ENCODE measurements at places on chromosomes 3 and 15.

GRCh38 chr3:77271306-77271705 is 231.4 kb downstream of the ROBO2 start:
- no peak for DNase-seq

- no peak for DNase-seq
Observed at GRCh38 chr3:162538491-162538890, 1041.9 kb downstream of the OTOL1 start.

DNA sequence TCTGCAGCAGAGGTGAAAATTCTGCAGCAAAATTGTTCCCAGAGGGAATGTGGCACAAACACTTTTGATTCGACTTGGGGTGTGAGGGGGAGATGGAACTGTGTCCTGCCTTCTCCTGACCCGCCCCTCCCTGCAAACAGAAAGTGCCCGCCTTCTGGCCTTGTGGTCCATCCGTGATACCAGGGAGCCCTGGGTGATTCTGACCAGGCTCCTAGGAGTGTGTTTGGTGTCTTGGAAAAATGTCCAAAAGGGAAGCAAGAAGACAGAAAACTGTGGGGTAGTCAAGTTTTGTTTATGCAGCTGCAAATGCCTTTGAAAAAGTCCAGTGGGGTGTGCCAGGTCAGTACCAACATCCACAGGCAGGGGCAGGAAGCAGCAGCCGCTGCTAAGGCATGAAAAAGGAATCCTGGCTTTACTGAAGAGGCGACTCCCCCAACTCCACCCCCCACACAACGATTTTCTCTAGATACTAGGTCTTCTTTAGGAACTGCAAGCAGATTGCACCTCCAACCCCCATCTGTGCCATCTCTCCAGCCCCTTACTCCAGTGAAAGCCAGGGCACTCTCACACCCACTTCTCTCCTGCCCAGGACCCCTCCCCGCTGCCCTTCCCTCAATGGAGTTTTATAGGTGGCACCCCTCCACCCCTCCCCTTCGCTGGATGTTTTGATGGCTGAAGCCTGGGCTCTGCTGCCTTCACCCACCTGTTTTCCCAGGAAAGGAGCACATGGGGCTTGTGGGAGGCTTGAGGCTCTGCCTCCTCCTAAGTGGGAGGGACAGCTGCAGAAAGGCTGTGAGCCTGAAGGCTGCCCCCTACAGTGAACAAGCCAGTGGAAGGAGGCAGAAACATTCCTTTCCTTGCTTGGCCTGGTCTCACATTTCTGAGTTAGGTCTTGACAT is 82.4 kb upstream of the HERC1 start:
- DNase-seq, result no peak

GRCh38 chr3:179244878-179245277 is 6.0 kb downstream of the KCNMB3 start:
- DNase-seq, result no peak

GRCh38 chr15:34243226-34243625 is 18.4 kb downstream of the EMC4 start:
- DNase-seq, result no peak

DNA sequence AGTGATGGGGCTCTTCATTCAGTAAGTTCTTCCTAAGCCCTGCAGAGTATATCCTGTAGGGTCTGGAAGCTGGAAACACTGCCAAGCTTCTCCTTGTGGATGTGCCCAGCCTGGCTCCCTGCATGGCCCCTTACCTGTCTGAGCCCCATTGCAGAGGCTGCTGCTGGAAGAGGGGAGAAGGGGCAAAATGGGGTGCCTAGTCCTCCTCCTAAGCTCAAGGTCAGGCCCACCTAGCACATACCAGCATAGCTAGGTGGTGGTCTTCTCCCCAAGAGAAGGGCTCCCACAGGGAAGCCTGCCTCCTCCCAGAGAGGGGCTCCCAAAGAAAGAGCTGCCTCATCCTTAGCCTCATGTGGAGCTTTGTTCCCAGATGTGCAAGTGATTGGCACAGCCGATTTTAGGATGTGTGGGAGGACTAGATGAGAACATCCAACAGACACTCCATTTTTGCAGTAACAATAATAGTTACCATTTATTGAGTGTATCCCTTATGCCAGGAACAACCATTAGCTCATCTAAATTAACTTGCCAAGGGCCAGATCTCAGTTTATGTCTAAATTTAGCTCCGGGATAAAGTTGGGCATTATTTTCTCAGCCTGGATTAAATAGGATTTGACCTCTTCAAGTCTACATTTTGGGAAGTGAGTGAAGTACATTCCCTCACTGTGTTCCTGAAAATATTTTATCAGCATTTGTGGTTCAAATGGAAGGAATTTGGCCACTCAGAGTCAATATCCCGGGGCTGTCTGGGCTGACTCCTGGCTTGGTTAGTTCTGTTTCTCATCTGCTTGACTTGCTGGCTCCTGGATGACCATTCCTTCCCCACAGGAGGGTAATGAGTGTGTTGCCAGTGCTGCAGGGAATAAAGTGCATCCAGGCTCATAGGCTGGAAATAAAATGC is 291.1 kb upstream of the ROPN1 start:
- no peak for DNase-seq

GRCh38 chr3:31903686-31904431 is 77.2 kb downstream of the OSBPL10 start:
- no peak for DNase-seq

- no peak for DNase-seq
Observed at GRCh38 chr3:25438791-25439555, 10.9 kb downstream of the RARB start.

DNA sequence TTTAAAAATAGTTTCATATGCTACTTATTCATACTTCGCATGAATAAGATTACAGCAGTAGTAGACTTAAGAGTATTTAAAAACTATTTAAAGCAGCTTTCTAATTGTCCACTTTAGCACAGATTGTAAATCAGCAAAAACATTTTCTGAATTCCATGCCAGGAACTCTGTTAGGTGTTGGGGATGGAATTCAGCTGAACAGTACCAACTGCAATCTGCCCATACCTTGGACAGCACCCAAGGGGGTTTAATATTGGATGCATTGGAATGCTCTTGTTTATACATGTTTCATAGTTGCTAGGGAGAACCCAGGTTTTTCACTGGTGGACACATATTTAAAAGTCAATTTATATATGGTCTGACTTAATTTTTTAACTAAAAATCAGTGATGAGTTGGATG is 74.8 kb downstream of the PPM1L start:
- DNase-seq, result no peak

DNA sequence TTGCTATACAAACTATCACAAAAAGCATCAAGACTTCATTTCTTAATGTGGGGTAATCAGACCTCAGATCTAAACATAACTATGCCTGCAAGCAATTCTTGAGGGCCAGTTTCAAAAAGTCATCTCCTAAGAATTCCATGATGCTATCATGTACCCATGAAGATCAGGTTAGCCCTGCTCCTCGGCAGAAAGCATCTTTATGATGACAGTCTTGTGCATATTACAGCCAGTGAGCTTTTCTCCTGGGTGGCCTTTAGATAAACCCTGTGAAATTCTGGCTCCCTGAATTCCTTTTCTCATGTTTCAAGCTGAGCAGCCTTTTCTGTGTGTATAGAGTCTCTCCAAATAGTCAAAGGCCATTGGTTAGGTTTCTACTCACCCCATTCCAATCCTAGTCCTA is 201.9 kb upstream of the MCTP2 start:
- no peak for DNase-seq

DNA sequence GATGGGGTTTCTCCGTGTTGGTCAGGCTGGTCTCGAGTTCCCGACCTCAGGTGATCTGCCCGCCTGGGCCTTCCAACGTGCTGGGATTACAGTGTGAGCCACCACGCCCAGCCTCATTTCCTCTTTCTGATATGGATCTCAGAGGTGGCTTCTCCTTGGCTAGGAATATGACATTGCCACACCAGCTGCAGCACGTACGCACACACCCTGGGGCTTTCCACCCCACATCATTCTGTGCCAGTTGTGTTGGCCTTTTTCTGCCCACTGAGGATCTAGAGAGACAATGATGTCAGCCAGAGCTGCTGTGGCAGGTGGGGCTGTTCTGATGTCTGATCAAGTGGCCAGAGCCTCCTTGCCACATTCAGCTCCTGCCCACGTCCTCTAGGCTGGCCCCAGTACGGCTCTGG is 29.0 kb downstream of the TMEM45A start:
- no peak for DNase-seq

DNA sequence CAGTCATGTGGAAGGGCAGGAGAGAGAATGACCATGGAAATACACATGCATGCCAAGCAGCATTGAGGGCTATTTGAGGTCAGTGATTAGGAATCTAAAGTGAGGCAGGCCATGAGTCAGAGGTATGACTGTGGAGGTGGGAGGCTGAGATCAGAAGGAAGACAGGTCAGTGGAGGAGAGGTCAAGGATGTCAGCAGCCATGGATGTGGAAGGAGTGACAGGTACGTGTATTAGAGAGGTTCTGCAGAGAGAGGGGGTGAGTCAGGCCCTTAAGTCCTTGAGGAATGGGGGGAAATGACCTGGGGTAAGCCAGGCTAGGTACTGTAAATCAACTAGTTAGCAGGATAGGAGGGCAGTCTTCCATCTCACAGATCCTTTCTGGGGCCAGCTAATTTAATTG is 166.6 kb downstream of the ANO10 start:
- no peak for DNase-seq

- DNase-seq, result no peak
Observed at GRCh38 chr3:109346770-109347295, 9.5 kb upstream of the DPPA4 start.

DNA sequence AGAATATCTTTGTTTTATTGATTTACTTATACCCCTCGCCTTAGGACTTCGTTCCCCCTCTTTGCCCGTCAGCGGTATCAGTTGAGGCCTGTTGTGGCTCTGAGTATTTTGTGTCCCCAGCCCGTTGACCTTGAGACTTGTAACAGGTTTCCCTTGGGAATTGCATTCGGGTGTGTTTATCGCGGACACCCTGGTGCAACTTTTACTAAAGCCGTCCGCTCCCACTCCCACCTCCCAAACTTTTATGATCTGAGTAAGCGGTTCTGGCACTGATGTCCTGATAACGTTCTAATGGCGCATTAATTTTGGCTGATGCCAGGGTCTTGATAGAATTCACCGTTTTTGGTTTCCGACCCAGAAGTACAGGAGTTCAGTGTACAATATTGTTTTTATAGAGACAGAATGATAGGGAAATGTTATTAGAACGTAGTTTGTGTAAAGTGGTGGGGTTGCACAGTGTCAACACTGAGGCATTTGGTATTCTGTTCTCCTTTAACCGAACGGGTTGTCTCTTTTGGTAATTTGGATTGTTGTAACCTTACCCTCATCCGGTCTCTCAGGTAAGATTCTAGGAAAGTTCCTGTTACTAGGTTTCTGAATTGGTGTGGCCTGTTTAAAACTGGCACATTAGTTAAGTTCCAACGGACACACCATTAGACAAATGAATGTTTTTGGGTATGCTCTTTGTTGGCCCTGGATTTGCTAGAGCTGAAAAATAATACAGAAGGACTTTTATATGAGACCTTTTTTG is 47.8 kb downstream of the OIP5 start:
- no peak for DNase-seq

DNA sequence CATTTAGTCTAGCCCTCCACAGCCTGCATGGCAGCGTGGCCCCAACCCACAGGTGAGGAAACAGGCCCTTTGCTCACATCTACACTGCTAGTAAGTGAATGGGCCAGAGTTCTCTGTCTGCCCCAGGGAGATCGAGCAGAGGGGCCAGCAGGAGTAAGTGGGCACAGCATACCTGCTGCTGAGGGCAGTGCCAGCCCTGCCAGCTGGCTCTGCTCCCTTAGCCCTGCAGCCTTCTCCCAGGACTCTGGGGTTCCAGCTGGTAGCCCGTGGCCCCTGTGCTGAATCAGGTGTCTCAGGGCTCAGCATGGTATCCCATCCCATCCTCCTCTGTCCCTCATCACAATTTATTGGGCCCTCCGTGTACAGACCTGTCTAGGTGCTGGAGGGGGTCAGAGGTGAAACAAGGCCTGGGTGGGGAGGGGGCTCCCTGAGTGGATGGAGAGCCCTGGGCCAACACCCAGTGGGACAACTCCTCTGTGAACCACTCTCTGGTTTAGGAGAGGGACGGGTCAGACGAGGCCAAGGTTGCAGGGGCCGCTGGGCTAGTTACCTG is 101.8 kb downstream of the DNAJB8 start:
- DNase-seq, result no peak

Data from activated CD4-positive, alpha-beta T cell treated with anti-CD3 and anti-CD28 coated beads, Interleukin-2, amount 50 U/mL, for 4 hours (primary cell).